ENCODE measurements at places on chromosomes 1 and 21. TPM values are rescaled to one million over a fixed set of nuclear protein-coding genes. Genes with fewer than 3 reads are reported as not detected.

Gene OLIG1
- not detected for total RNA-seq

Gene SERTAD4
- 3.4 TPM for total RNA-seq

Gene BTBD19
- total RNA-seq: 5.1 TPM

Gene OR10J1
- not detected for total RNA-seq

Gene KCNK2
- 0.31 TPM for total RNA-seq

Gene OR10Z1
- total RNA-seq: not detected

Gene AMY1A
- not detected for total RNA-seq

Gene PCP4
- not detected for total RNA-seq

Gene VAMP3
- total RNA-seq: 104 TPM

Gene FCGR3A
- not detected for total RNA-seq

Gene IRF6
- 0.39 TPM for total RNA-seq

Gene C8A
- total RNA-seq: not detected

Gene CFAP141
- total RNA-seq: not detected

Gene CFAP107
- total RNA-seq: not detected

Gene TEKT2
- not detected for total RNA-seq

Gene CD5L
- total RNA-seq: not detected

Gene SLC16A4
- total RNA-seq: 16.4 TPM

Gene S100A3
- total RNA-seq: 11.2 TPM

Gene SPRR2G
- not detected for total RNA-seq

Gene PM20D1
- total RNA-seq: not detected

Gene FBXO2
- total RNA-seq: 0.68 TPM

Gene SPRR5
- not detected for total RNA-seq

Gene NES
- total RNA-seq: 30.6 TPM

Gene S100A6
- total RNA-seq: 1,170 TPM

Gene KLHL20
- 22.3 TPM for total RNA-seq

Gene HEYL
- total RNA-seq: 1.00 TPM

Gene SYT2
- total RNA-seq: not detected

Gene ST6GALNAC3
- total RNA-seq: 0.88 TPM

Gene HES3
- total RNA-seq: not detected

Gene SERINC2
- 0.68 TPM for total RNA-seq

Gene IL19
- total RNA-seq: not detected

Gene EFNA4
- total RNA-seq: 9.8 TPM

Gene SDC3
- total RNA-seq: 74.8 TPM

Gene SPRR2A
- not detected for total RNA-seq

Gene BCAS2
- 32.4 TPM for total RNA-seq

Gene HPDL
- total RNA-seq: 0.83 TPM

Gene TMCO1
- 57.1 TPM for total RNA-seq

Gene LPAR3
- total RNA-seq: not detected

Gene L1TD1
- total RNA-seq: not detected

Gene IFNLR1
- 0.05 TPM for total RNA-seq

Gene SHCBP1L
- 0.05 TPM for total RNA-seq

Gene SMCP
- not detected for total RNA-seq

Gene AQP10
- not detected for total RNA-seq

Gene PIGR
- not detected for total RNA-seq

Data from cardiac ventricle fibroblast (primary cell).